ENCODE measurements at places on chromosomes 12 and 14.

DNA sequence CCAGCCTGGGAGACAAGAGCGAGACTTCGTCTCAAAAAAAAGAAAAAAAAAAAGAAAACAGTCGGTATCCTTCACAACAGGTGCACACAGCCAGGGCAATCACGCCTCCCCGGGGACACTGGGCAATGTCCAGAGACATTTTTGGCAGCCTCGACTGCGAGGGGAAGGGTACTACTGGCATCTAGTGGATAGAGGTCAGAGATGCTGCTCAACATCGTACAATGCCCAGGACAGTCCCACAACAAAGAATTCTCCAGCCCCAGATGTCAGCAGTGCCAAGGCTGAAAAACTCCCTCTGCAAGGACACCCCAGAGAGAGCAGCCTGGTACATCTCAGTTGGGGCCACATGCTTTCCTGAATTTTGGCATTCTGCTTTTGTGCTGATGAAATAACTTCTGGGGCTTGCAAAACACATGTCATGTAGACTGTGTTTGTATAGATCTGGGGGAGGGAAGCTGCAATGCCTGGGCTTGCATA lies 21.5 kb downstream of the ALDH2 start:
- no peak for DNase-seq

- no peak for DNase-seq
These were observed 1082.4 kb downstream of the TMTC2 start for GRCh38 chr12:83769151-83769550.

GRCh38 chr12:1083889-1084262 lies 92.9 kb downstream of the ERC1 start:
- DNase-seq: no peak

DNA sequence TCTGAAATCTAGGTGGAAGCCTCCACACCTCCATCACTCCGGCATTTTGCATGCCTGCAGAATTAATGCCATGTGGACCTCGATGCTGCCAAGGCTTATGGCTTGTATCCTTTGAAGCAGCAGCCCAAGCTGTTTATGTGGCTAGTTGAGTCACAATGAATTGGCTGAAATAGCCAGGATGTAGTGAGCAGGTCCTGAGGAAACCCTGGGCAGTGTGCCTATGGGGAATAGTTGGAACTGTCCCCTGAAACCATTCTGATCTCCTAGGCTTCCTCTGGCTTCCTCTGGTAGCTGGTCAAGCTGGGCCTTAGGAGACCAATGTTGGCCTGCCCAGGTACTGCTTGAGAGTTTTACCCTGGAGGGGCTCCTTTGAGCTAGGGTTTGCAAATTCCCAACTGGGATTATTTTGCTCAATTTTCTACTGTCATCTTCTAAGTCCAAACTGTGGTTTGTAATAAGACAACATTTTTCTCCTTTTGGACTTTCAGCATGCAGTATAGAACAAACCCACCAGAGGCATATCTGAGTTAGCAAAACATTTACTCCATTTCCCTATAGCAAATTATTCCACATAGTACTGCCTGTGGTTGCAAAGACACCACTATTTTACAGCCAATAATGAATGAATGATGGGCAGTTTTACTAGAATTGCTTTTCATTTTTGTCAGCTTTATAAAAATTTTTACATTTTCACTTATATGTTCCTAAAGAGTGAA lies 85.1 kb upstream of the AMIGO2 start:
- no peak for DNase-seq

DNA sequence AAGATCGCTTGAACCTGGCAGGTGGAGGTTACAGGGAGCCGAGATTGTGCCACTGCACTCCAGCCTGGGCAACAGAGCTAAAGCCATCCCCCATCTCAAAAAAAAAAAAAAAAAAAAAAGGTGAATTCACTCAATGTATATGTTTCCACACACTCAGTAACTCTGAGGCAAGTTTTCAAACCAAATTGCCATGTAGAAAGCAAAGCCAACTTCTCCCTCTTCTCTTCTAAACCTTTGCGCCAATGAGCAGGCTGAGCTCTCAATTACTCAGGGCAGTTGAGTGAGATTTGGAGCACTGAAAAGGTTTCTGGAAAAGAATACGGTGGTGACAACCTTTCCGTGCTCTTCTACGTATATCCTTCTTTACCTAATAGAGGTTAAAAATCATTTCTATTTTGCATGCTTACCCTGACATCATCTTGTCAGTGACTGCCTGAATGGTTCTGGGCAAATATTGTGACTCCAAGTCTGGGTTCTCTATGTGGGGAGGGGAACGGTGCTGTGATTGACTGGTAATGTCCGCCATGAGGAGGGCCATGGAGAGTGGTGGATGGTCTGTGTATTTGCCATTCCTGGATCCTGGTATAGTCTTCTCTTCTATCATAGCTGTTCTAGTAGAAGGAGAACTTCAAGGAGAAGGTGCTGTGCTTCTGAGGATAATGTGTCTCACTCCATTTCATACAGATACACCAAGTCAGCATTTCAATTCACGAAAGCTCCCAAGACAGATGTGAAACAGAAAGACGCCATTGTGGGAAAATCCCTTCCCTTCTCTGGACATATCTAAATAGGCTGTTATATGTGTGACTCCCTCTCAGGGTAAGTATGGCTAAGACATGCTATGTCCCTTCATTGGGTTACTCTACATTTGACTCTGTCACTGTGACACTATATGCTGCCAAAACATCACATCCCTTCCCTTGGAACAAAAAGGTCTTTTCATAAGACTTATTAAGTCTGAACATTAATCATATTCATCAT lies 46.2 kb upstream of the MED13L start:
- DNase-seq: no peak

DNA sequence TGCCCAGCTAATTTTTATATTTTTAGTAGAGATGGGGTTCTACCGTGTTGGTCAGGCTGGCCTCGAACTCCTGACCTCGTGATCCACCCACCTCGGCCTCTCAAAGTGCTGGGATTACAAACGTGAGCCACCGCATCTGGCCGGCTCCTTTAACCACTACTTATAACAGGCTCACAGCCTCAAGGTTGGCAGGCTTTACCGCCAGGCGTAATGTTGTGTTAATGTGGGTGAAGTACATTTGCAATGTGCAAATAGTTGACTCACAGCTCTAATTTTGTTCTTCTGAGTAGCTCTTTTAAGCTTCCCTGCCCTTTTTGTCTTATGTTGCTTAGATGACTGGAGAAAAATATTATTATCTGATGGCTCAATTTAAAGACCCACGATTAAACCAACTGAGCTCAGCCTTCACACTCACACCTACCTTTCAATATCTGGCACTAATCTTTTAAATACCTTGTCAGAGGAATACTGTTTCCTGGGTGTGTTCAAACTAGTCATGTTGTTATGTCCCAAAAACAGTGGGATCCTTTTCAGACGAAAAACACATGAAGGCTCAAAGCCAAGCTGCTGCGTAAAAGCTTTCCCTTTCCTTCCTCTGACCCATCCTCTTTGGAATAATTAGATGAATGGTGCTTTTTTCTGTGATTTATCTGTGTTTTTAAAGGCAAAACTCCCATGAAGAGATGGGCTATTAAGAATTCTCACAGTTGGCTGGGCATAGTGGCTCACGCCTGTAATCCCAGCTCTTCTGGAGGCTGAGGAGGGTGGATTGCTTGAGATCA lies 57.2 kb upstream of the USP44 start:
- DNase-seq: no peak

- no peak for DNase-seq
These were observed 46.0 kb upstream of the OR5AU1 start for GRCh38 chr14:21201732-21202462.

DNA sequence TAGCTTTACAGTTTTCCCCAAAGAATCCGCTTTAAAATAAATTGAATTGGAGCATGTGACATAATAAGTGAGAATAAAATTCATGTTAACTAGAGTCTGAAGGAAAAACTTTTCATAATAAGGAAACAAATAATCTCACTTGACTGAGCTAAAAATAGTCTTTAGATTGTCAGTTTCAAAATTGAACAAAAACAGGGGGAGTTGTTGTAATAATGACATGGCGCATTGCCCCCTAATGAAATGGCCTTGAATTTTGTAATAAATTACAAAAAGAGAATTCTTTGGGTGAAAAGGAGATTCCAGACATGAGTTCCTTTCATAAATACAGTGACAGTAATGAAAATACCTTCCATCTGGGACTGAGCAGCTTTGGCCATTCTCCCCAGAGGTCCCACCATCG lies 178.6 kb downstream of the EFCAB11 start:
- no peak for DNase-seq

DNA sequence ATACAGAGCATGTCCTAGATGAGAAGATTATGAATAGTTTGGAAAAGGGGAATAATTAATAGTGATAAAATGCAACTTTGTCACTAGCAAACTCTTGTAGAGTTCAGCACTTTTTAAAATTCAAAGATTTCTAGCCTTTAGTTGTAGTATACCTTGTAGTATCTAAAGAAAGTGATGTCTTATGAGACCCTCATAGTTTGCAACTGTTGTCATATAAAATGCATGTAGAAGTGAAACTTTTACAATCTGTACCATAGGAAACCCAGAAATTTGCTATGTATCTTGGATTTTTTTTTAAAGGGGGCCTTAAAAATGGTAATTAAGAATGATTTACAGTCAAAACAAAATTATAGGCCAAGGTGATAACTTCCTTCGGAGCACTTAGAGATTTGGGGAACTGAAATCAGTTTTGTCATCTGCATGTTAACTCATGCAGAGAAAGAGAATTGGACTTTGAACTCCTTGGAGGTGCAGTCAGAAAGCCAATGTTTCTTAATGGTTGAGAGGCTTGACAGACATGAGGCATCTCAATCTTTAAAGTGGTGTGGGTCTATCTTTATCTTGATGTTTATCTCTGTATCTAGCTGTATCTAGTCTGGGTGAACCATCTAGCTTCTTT lies 1.3 kb downstream of the LRRK2 start:
- no peak for DNase-seq

DNA sequence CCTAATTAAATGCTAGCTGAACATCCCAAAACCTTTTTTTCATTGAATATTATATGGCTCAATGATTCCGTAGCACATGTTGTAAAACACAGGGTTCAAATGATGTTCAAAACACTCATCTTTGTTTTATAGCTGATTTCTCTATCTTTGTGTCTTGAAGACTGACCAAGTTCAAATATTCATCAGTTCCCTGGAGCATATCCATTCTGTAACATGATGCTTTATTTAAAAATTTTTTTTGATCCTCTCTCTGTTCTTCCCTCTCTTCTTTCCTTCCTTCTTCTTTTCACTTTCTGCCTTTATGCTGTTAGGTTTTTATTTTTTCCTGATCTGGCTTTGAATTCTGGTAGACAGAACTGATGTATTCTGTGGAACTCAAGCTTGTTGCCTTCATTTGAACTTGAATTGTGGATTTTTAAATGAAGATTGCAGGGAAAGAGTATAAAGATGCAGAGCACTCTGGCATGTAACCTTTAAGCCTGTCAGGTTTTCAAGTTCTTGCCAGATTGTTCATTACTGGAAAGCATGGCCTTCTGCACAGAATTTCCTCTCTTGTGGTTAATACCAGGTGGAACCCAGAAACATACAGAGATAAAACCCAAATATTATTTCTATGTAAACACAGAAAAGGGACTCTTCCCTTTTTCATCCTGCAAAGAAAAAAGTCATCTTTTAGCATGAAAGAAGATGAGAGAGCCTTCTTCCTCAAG lies 39.5 kb downstream of the PROX2 start:
- no peak for DNase-seq

GRCh38 chr14:104221636-104222369 lies 83.4 kb downstream of the KIF26A start:
- no peak for DNase-seq

DNA sequence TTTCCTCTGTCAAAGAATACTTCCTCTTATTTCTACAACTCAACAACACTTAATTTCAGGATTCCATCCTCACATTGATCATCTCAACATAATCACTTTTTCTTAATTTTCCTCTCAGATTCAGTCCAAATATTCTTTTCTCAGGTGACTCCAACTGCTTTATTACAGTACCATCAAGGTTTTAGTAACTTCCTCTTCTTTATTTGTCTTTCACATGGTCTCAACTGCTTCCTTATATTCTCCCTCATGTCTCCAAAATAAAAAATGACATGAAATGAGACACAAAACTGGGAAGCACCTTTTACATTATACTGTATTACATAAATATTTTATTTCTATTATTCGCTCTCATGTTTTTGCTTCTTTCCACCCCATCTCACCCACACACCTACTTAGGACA lies 55.5 kb downstream of the PPP2R5E start:
- no peak for DNase-seq

DNA sequence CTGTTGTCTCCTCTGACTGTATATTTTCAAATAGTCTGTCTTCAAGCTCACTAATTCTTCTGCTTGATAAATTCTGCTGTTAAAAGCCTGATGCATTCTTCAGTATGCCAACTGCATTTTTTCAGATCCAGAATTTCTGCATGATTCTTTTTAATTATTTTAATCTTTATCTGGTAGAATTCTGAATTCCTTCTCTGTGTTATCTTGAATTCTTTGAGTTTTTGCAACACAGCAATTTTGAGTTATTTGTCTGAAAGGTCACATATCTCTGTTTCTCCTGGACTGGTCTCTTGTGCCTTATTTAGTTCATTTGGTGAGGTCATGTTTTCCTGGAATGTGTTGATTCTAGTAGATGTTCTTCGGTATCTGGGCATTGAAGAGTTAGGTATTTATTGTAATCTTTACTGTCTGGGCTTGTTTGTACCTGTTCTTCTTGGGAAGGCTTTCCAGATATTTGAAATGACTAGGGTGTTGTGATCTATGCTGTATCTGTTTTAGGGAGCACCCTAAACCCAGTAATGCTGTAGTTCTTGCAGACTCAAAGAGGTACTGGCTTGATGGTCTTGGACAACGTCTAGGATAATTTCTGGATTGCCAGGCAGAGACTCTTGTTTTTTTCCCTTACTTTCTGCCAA lies 193.8 kb upstream of the NPAS3 start:
- no peak for DNase-seq

GRCh38 chr14:99348816-99349614 lies 77.0 kb upstream of the BCL11B start:
- no peak for DNase-seq

GRCh38 chr14:90349739-90350138 lies 18.0 kb upstream of the NRDE2 start:
- DNase-seq: no peak

GRCh38 chr12:117875744-117876435 lies 92.9 kb downstream of the KSR2 start:
- no peak for DNase-seq

DNA sequence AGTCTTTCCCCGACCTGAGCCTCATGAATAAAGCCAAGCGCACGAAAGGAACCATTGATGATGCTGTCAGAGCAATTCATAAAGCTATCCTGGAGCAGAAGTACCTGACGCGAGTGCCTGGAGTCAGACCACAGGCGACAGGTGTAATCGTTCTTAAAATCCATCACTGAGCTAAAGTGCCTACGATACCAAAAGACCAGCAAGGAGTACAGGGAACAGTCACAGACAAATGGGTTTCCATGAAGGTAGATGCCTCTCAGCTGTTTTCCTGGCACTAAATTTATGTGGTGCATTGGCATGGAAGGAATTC lies 1.4 kb upstream of the PCED1B start:
- no peak for DNase-seq

DNA sequence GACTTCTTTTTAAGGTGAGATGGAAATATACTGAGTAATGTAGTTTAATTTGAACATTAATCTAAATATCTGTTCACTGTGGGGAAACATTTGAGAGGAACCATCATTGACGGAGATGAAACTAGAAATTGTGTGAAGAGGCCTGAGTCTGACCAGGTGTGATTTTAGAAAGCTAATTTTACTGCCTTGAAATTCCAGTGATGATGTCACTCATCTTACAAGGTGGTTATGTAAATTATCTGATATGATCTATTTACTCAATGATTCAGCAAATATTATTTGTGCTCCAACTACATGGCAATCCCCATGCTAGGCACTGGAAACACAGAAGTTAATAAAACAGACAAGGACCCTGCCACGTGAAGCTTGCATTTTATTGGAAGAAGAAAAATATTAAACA lies 435.7 kb upstream of the DCN start:
- DNase-seq: no peak
